ENCODE measurements at places on chromosomes 4 and X.
A peak's percentile ranks its signal among the peaks of the same experiment; 100 is the strongest.

DNA sequence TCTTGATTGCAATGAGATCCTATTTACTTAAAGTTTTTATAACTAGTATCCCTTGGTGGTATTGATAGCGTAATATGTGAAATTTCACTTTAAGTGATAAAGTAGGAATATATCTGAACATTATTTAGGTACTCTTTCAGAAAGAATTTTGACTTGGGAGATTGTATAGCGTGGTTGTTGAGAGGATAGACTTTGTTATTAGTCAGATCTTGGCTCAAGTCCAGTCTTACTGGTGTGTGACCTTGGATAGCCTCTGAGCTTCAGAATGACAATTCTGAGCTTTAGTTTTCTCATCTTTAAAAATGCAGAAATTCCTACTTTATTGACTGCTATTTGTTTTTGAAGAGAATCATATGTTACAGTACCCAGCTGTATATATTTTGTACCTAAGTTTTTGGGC lies 32.6 kb downstream of the DCK start:
- no peak for DNase-seq

DNA sequence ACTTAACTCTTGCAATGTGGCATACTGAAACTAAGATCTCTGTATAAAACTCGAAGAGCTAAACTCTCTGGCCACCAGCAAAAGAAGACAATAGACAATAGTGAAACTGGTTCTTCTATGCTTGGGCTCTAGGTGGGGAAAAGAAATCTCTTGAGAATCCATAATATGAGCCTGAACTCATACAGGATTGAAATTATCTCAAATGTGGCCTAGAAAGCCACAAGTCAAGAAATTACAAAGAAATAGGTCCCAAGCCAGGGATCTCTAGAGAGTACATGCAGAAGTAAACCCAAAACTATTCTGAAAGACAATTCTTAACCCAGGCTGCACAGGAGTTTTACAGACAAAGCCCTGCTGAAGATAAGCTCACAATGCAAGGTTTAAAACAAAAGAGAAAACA lies 127.4 kb downstream of the ANAPC10 start:
- DNase-seq, result no peak

GRCh38 chr4:39621582-39621981 lies 17.1 kb downstream of the SMIM14 start:
- no peak for DNase-seq

DNA sequence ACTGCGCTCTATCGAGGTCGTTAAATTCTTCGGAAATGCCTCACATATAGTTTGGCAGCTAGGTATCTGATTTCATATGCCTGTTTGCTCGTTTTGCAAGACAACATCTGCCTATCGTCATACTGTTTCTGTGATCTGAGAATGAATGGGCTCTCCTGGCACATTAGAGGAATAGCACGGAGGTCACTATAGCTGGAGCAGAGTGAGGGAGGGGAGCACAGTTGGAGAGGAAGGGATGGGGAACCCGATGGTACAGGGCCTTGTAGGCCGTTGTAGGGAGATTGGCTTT lies 552 bp downstream of the IKBKG start:
- DNase-seq, result no peak

GRCh38 chr4:123510659-123511058 lies 114.1 kb downstream of the SPRY1 start:
- no peak for DNase-seq

DNA sequence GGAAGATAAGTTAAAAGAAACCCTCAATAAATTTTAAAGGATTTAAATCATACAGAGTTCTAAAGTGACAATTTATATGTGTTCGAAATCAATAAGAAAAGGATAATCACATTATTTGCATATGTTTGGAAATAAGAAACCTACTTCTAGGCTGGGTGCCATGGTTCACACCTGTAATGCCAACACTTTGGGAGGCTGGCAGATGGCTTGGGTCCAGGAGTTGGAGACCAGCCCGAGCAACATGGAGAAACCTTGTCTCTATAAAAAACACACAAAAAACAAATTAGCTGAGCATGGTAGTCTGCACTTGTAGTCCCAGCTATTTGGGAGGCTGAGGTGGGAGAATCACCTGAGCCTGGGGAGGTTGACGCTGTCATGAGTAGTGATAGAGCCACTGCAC lies 8.1 kb upstream of the SAP30 start:
- no peak for DNase-seq

DNA sequence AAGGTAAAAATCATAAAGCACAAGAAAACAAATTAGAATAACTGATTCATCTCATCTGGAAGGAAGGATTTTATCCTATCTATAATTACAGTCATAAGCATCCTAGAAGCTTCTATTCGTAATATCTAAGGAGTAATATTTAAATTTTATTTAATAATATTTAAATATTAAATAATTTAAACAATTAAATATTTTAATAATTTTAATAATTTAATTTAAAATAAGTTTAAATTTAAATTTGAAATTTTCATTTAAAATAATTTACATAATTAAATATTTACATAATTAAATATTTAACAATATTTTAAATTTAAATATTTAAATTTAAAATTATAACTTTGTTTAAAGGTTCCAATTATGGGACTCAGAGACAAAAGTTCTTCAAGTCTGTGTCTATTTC lies 127.5 kb upstream of the GK2 start:
- DNase-seq, result no peak

GRCh38 chr4:22551550-22551949 lies 35.7 kb upstream of the ADGRA3 start:
- DNase-seq, result no peak

DNA sequence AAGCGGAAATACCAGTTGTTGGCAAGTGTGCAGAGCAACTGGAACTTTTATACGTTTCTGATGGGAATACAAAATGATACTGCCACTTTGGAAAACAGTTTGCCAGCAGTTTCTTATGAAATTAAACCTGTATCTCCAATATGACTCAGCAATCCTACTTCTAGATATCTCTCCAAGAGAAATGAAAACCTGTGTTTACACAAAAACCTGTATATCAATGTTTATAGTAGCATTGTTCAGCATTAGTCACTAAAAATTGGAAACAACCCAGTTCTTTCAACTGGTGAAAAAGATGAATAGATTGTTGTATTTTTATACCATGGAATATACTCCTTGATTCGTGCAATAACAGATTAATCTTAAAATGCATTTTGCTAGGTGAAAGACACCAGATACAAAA lies 26.8 kb downstream of the ATP7A start:
- no peak for DNase-seq

DNA sequence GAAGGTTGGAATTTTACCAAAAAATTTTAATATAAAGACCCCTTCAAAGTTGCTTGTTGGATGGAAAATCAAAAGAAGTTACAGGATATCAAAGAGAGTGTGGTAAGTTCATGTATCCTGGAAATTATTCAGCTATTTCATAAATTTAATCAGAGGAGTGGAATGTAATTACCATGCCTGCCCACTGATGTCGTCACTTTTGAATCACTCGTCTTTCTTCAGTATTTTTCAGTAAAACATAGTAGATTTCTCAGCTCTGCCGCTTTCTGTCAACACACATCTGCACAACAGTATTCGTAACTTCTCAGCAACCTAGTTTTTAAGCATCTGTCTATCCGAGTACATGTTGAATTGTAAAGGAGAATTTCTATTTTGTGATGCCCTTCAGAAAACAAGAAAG lies 2163.0 kb upstream of the AGA start:
- no peak for DNase-seq

- no peak for DNase-seq
Observed at GRCh38 chr4:62006108-62006507, 806.0 kb downstream of the ADGRL3 start.

DNA sequence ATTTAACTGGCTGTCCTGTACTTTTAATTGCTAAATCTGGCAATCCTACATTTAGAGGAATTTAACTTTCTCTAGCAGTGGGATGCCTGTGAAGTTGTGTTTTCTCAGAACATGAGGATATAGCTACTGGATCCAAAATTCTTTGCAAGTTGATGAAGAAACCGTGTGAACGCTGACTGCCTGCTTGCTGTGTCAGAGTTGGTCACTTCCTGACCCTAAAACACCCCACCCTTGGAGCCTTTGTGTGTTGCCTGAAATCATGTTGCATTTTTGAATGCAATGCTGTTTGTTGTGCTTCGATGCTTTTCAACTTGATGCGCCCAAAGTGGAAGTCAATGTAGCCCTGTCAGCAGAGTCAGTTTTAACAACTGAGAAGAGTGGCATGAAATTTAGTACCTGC lies 211.2 kb downstream of the ANK2 start:
- no peak for DNase-seq

DNA sequence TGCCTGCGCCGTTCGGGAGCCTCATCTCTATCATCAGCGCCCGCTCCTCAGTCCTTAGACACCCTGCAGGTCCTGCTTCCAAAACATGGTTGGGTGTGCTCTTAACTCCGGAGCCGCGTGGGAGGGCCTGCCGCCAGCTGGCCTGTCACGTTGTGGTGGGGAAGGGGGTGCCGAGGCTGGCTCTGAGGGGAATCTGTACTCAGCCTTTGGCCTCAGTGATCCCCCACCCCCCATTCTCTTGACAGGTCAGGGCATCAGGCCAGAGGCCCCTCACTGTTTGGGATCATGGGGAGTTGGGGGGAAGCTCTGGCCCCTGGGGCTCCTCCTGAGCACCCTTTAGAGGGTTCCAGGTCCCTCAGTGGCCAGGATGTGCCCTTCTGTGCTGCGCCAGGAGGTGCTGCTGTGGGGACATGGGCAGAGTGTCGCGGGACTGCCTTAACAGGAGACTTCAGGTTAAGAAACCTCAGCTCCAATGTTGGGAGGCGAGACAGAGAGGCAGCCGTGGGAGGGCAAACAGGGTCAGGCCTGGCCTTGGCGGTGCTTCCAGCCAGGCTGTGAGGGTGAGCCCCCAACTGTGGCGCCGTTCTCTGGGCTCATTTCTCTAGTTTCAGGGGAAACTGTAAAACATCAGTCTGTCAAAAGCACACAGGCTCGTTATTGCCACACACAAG lies 33.5 kb downstream of the TRMT44 start:
- no peak for DNase-seq

DNA sequence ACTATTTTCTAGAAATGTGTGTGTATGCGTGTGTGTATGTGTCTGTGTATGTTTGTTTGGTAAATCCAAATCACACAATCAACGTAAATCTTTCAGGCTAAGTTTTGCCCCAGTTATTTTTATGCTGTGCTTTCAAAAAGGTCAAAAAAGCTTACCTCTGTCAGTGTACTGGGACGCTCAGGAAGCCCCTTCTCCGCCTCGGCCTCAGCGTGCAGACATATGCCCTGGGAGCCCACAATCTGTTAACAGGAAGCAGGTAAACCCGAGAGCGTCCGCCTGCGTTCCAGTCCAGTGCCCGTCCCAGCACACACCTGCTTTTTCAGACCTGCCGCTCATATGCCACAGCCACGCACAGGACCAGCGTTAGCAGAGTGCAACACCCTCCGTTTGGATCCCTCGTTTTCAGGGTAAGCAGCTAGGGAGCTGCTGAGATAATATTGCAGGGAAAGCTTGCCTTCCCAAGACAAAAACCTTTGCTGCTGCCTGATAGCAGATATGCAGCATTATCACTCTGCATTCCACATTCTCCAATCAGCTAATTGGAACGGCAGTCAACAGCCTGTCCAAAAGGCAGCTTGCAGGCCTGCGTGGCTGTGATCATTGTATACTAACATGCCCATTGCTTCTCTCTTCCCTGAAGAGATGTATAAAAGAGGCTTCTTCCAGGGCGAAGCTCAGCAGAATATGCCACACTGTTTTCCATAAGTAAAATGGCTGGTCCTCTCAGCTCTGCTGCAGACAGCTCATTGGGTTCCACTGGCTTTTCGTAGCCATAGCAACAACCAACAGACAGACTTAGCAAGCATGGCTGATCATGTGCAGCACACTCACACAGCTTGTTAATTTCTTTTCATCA lies at the start of gene SORBS2:
TSS of gene SORBS2 (minus strand) at position 686 of the 856 bp plus-strand sequence. CDS start 121,623 bp downstream, outside the sequence.
- no peak for DNase-seq

DNA sequence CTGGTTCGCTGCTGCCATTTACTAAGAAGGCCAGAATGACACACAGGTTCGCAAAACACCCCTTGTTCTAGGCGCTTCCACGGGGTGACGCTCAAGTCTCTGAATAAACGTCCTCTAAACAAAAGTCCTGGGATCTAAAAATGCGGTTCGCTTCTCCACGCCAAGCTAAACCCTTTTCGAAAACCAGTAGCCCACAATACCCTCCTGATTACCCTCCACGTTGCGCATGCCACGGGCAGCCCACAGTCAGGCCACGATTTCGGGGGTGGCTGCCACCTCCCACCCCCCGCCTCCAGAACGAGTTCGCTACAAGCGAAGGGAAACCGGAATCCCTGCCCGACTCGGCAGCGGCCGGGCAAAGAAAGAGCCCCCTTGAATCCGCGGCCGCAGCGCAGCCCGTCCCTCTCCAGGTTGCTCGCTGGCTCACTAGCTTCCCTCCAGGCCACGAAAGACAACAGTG lies 423 bp downstream of the RPL39 start:
- DNase-seq, result peak; percentile 52

GRCh38 chr4:38591617-38592337 lies 72.2 kb upstream of the KLF3 start:
- DNase-seq, result no peak

DNA sequence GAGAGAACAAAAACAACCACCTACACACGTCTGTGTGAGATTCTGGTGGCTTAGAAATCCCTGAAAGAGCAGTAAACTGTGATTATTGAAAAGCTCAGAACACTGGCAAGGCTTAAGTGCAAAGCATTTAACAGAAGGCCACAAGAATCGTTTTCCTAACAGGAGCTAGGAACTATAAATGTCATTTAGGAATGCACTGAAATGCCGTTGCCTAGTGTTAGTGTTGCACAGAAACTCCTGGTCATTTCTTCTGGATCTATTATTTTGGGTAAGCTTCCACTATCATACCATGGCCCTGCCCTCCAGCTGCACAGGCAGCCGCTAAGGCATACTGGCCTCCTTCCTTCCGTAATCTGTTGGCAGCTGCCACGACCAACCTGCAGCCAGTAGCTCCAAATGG lies 923.2 kb downstream of the NLGN4X start:
- no peak for DNase-seq

- DNase-seq, result no peak
Observed at GRCh38 chrX:77427611-77428010, 19.6 kb upstream of the FGF16 start.

DNA sequence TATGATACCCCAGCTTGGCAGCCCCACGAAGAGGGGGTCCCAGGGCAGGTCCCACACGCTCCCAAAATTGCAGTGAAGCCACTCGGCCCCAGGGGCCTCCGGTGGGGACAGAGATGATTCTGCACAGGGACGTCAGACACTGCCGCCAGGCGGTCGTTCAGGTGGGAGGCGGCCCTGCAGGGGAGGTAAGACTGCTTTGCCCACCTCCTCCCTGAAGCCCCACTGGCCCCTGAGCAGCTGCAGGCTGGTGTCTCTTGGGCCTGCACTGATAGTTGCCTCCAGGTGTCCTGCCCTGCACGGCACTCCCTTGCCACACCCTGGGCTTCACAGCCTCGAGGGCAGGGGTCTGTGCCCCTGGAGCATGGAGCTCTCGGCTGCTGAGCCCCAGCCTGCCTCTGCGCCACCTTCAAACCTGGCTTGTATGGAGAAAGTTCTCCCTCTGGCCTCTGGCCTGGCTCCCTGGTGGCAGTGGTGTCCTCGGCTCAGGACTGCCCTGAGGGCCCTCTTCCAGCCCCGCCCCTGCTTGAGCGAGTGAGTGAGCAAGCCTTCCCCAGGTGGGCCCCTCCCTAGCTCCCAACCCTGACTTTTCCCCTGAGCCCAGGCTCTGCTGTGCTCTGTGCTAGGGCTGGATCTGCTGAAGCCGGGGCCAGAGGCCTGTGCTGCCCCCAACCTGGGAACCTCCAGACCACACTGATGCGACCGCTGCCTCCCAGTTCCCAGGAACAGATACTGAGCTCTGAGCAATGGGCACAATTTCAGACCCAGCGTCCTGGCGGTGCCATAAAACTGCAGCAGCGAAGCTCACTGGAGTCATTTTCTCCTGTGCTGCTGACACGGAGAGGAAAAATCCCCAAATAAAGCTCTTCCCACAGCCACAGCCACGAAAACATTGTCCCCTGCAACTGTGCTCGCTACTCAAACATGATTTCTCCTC lies 16.1 kb downstream of the ADRA2C start:
- DNase-seq, result no peak

- no peak for DNase-seq
Observed at GRCh38 chr4:112593438-112594133, 43.1 kb downstream of the ZGRF1 start.

Data from activated T-cell treated with anti-CD3 and anti-CD28 coated beads, Interleukin-2, amount 50 U/mL, for 1 hour (primary cell).